ENCODE measurements at places on chromosomes 16 and 17.

DNA sequence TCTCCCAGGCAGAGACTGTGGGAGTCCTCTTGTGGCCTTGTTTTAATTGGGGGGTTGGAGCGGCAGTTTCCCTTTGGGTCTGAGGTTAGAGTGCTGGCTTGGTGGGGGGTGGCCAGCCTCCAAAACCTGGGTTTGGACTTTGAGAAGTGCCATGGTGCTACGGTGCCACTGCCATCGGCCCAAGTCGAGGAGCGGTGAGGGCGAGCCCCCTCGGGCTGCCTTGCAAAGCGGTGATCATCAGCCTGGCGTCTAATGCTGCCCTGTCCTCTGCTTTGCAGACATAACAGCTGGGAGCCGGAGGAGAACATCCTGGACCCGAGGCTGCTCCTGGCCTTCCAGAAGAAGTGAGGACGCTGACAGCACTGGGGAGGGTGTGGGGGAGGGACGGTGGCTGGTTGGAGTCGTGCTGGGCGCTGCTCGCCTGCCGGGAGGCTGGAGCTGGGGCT is 1.2 kb downstream of the CBX2 start:
- DNase-seq = no peak

- DNase-seq = no peak
Observed at GRCh38 chr16:54935266-54935968, 4.8 kb downstream of the IRX5 start.

- no peak for DNase-seq
Observed at GRCh38 chr16:25192096-25192495, 24.7 kb upstream of the AQP8 start.

- DNase-seq = no peak
Observed at GRCh38 chr17:78672871-78673371, 95.7 kb upstream of the DNAH17 start.

DNA sequence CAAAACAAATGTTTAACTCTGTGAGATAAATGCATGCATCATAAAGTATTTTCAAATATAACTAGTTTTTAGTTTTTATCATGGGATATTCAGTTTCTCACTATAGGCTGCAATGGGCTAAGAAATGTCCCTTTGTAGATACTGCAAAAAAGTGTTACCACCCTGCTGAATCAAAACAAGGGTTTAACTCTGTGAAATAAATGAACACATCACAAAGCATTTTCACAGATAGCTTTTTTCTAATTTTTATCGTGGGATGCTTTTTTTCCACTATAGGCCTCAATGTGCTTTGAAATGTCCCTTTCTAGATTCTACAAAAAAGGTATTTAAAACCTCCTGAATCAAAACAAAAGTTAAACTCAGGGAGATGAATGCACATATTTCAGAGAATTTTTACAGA is 541.1 kb downstream of the KCNJ18 start:
- DNase-seq = no peak

GRCh38 chr17:14744761-14745473 is 444.0 kb downstream of the HS3ST3B1 start:
- no peak for DNase-seq

DNA sequence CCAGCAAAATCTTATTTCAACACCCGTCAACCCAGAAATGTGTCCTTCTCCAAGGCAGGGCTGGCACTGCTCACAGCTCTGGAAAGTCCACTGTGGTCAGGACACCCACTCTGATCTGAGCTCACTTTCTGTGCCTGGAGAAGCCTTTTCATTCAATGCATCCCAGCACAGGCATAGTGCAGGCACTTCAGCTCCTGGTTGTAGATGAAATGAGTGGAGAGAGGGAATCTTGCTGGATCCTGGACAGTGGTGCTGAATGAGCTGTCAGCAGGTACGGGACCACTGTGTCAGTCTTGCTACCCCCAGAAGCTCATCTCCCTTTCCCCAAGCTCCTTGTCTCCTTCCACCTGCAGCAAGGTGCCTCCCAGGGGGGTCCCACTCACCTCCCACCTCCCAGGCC is 86.1 kb upstream of the SALL1 start:
- DNase-seq = no peak

GRCh38 chr17:17900615-17901520 is 64.1 kb upstream of the SREBF1 start:
- DNase-seq = no peak

DNA sequence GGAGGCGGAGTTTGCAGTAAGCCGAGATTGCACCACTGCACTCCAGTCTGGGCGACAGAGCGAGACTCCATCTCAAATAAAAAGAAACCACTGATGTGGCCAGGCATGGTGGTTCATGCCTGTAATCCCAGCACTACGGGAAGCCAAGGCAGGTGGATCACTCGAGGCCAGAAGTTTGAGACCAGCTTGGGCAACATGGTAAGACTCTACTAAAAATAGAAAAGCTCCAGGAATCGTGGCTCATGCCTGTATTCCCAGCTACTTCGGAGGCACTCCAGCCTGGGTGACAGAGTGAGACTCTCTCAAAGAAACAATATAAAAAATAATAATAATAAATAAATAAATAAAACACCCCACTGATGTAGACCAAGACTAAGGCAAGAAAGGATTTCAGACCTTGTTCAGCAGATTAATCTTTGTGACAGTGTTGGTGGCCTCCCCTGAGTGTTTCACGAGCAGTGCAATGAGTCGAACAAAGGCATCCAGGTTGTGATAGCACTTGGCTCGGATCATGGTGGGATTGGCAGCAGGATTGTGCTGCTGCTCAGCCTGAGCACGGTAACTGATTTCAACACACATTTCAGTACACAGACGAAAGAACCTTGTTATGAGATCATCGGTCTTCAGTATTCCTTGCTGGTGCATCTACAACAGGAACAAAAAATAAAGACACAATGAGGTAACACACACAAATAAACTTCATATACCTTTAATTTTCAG is 18.6 kb downstream of the SETD6 start:
- no peak for DNase-seq

DNA sequence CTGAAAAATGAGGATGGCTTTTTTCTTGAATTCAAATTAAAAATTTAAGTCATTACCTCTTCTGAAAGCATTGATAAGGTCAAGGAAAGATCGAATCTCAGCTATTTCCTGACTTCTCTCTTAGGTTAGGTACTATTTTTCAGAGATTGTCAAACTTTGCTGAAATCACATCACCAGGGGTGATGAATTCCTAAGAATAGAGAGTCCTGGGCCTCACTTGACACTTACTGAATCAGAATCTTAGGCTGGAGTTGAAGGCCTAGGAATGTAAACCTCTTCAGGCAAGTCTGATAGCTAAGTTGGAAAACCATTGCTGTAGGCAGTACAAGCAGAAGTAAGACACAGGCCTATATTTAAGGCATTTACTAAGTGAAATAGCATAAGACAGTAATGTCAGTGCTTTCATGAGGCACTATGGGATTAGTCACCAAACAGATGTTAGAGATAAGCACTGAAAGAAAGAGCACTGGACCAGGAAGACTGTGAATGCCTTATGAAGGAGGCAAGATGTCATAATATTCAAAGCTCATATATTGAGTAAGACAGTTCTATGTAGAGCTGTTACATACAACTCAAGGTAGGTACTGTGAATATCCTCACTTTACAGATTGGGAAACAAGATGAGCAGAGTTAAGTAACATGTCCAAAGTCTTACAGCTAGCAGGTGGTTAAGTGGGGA is 21.5 kb downstream of the DCAF7 start:
- DNase-seq = no peak

DNA sequence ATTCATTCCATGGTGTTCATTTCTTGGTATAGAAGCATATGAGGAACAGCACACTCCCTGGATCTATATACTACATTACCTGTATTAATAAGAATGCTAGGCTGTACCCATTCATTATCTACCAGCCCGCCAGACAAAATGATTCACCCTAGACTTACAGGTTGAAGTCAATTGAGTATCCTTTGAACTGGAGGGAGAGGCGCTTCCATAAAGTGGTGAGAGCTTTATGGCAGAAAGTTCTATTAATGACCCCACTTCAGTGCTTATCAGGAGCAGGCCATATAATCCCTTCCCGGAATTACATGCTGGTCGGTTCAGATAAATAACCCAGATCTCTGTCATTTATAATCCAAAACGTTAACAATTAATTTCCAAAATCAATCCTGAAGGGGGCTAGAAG is 44.5 kb upstream of the TOX3 start:
- no peak for DNase-seq

DNA sequence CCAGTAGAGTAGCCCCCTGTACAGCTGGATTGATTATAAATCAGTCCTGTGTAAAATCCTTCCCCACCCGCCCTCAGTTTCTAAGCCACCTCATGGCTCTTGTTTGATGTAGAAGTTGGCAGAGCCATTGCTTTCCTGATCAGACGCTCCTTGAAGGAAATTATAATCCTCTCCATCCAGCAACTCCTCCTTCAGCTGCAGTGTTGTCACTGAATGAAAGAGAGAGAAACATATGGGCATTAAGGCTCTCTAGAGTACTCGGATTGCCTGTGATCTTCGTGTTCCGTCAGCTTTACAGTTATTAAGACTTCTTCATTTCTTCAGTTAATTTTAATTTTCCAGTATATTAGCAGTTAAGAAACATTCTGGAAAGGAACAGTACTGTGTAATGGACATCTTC is 14.3 kb downstream of the NME2 start:
- DNase-seq = no peak

All from stimulated activated CD8-positive, alpha-beta memory T cell treated with anti-CD3 and anti-CD28 coated beads, Interleukin-7, amount 100 ng/mL, for 24 hours (primary cell).